ENCODE measurements at places on chromosomes 3 and 15. TPM values are rescaled to one million over a fixed set of nuclear protein-coding genes. Genes with fewer than 3 reads are reported as not detected.

DNA sequence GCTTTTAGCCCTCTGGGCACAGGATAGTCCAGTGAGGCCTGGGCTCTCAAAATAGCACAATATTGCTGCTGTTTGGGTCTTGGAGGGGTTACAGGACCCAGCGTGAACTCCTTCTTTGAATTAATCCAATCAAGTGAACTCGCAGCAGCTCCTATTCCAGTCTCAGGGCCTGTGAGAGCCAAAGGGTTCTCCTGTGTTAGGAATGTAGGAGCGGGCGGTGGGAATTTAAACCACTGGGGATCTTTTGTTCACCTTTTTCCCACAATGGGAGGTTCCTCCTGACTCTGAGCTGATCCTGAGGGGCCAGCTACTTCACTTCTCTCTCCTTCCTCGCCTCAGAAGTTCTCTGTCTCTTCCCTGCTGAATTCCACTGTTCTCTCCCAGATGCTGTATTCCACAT lies 504.0 kb downstream of the UNC13C start:
- no peak for DNase-seq

DNA sequence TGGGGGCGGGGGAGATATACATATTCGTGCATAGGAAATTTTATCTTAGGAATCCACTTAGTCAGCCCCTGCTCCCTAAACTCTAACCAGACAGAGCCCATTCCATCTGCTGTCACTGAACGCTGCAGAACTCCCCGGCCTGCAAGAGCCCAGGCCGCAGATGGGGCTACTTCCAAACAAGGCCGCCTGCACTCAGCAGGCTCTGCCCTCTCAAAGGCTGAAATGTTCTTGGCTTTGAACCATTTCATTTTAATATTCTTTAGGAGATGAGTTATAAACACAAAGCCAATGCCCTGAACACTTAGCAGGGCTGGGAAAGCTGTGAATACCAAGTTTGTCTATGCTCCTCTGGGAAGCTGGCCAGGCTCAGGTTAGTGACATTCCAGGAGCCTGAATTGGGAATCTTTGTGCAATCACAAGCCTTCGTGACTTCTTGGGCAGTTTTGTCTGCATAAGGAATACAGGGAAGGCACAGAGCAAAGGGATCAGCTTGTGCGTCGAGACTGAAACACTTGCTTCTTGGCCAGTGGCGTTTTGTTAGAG lies 65.0 kb downstream of the SYNM start:
- no peak for DNase-seq

DNA sequence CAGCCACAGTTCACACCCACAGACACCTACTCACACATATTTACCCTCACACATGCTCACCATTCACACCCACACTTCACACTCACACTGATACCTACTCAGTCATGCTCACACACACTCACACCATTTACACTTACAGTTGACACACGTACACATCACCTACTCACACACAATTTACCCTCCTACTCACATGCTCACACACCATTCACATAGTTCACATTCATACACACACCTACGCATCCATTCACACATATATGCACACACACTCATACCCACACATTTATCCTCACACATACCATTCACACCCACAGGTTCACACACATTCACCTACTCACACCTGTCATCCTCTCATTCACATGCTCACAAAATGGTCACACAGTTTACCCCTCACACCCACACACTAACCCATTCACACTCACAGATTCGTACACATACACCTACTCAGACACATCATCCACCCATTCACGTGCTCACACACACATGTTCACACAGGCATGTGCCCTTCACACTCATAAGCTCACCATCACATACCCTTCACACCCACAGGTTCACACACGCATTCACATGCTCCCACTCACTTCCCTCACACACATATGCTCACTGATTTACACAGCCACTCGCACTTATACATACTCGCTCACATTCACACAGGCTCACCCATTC lies 42.3 kb downstream of the HMCES start:
- no peak for DNase-seq

DNA sequence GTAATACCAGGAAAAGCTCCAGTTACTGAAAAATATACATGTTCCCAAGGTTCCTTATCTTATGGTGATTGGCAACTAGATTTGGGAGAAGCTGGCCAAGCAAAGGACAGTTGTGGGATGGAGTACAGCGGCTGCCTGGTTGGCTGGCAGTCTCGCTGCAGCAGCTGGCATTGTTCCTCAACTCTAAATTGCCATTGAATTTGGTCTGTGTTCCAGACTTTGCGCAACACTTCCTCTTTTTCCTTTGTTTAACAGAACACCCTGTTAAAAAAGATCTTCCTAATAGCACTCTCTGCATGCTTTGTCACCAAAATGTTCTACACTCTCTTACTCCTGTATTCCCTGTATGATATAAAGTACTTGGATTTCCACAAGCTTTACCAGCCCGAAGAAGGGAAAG lies 420.6 kb upstream of the RBMS3 start:
- no peak for DNase-seq

DNA sequence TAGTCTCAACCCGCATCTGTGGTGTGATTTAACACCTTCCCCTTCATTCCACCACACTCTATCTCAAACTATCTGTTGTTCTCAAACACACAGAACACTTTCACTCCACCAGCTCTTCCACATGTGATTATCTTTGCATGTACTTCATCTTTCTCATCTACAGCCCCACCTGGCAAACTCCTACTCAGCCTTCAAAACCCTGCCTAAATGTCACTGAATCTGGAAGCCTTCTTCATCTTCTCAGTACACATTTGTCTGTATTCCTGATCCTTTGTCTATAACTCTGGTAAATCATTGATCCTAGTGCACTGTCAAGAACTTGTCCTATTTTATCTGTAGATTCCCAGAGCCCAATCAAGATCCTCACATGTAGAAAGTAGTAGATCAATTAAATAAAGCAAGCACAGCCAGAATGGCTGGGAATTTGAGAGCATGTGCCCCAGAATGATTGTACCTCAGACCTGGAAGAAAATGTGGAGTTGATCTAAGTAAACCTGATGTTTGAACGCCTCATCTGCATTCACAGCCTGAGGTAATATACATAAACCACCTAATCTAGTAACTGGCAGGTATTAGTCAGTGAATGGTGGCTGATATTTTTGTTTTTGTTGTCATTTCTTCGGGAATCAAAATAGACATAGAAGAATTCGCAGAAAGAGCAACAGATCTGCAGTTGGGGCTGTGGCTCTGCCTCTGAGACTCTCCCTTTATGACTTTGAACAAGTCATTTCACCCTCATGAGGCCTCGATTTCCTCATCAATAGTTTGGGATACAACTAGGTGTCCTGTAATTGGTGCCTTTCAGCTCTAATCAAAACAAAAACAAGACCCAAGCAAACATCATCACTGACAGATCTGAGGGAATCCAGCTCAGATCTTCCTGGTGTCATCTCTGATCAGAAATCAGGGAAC lies 28.0 kb upstream of the MAGEF1 start:
- DNase-seq, result no peak

GRCh38 chr3:5017925-5018531 lies 38.8 kb downstream of the BHLHE40 start:
- no peak for DNase-seq

- no peak for DNase-seq
Observed at GRCh38 chr15:77309392-77309791, 110.5 kb downstream of the PEAK1 start.

DNA sequence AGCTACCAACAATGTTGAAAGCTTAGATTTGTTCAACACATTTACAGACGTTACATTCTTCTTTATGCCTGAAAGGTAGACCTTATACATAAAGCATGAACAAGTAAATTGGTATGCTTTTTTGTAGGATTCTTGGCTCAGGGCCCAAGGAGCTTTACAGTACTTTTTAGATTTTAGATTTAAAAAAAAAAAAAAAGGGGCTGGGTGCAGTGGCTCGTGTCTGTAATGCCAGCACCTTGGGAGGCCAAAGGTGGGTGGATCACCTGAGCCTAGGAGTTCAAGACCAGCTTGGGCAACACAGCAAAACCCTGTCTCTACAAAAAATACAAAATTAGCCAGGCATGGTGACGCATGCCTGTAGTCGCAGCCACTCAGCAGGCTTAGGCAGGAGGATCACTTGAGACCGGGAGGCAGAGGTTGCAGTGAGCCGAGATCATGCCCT lies 39.7 kb downstream of the MEF2A start:
- DNase-seq, result no peak

- no peak for DNase-seq
Observed at GRCh38 chr3:197593046-197593380, 37.2 kb upstream of the BDH1 start.

GP9 gene
- not detected for total RNA-seq

GRCh38 chr3:138782755-138783154 lies 52.0 kb downstream of the PIK3CB start:
- DNase-seq, result no peak

MUSTN1 gene
- total RNA-seq, result not detected

DNA sequence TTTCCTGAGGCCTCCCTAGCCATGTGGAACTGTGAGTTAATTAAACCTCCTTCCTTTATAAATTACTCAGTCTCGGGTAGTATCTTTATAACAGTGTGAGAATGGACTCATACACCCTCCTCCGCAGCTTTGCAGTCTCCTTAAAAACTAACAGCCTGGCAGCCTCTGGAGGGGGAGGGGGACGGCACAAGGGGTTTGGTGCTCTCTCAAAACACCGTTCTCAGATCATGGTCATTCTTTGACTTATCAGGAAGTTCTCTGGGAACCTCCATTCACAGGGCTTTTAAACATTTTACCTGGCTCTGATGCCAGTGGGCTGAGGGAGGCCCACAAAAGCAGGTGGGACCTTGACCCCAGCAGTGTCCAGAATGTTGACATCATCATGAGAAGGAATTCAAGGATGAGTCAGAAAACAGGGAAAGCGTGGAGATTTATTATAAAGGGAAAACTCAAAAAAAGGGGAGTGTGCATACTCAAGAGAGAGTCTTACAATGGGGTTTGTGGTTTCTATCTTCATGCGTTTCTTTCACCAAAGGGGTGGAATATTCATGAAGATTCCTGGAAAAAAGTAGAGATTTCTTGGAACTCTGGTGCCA lies 43.9 kb downstream of the ONECUT1 start:
- no peak for DNase-seq
